ENCODE measurements at places on chromosomes 7 and 10.

GRCh38 chr7:44936322-44936721 is 42.5 kb downstream of the MYO1G start:
- DNase-seq = no peak

GRCh38 chr10:21171197-21171935 is 274.3 kb upstream of the NEBL start:
- DNase-seq = no peak

GRCh38 chr10:31623947-31624346 is 304.7 kb downstream of the ARHGAP12 start:
- no peak for DNase-seq

DNA sequence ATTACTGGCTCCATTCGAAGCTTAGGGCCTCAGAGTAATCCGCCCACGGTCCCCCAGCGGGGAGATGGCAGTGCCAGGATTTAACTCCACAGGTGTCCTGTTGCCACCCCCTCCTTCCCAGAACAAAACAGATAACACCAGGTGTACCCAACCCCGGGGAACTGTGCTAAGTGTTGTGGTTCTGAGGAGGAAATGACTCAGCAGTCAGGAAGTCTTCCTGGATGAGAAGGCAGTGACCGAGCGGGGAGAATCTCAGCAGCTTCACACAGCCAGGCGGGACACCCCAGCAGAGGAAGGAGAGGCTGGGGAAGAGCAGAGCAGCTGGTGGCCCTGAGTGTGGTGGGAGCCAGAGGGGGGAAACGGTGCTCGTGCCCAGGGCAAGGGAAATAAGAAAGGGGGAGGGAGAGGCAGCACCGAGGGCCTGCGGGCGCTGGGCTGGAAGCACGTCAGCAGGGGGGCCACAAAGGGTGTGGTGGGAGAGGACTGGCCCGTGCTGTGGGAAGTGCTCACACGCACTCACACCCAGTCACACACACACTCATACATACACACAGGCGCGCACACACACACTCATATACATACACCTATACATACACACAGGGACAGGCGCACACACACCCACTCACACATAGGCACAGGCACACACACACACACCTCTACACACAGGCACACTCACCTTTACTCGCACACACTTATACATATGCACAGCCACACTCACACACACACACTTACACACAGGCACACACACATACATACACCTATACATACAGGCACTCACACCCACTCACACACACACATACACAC is 59.8 kb upstream of the CHST15 start:
- DNase-seq = no peak

DNA sequence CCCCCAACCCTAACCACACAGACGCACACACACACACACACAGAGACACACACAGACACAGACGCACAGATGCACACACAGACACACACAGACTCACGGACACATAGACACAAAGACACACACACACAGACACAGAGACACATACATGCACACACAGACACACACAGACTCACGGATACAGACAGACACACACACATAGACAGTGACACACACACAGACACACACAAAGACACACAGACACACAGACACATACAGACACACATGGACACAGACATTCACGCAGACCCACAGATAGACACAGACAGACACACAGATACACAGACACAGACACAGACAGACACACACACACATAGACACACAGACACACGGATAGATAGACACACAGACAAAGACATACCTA is 2.1 kb downstream of the CALML5 start:
- no peak for DNase-seq

GRCh38 chr7:23246555-23246954 is at the start of gene GPNMB:
TSS of gene GPNMB (plus strand) at chr7:23246775. CDS start at chr7:23246858, 83 bp downstream.
- no peak for DNase-seq

DNA sequence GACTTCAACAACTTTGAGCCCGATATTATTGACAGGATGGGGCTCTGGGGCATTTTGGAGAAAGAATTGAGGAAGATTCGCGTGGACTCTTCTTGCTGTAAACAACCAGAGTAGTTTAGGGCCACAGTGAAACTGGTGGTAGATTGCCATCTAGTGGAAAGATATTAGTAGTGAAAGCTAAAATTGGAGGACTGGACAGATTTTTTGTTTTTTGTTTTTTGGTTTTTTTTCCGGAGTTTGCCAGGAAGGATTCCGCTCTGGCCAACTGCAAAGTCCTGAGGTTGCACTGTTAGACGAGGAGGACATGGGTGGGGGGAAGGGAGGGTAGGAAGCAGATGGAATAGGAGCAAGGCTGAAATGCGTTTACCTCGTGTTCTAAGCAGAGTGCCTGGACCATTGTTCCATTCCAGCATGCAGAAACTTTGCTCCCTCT is 11.7 kb downstream of the NOBOX start:
- DNase-seq = no peak

DNA sequence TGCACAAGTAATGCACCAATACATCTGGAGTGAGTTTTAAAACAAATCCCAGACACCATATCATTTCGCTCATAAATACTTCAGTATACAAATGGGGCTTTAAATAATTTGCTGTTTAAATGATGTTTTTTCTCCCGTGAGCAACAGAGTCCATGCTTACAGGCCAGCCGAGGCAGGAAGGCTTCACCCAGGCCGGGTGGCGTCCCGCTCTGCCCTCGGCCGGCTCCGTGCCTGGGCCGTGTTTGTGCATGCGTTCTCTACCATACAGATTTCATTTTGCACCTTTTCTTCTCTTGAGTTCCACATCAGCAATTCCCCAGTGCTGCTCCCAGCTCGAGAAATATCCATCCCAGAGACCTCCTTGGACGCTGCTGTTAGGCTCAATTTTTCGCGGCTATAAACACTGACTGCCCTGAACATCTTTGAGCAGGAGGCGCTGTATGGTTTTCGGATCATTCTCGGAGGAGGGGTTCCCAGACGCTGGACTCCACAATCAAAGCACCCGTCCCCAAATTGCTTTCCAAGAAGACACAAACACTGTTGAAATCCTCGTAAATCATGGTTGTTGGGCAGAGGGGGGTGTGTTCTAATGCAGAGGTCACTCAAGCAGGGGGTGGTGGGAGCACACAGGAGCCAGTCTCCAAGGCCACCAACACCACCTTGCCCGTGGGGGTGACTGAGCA is 91.6 kb downstream of the MICALL2 start:
- no peak for DNase-seq

- no peak for DNase-seq
Observed at GRCh38 chr7:75924889-75925288, 9.9 kb downstream of the POR start.

GRCh38 chr7:20364571-20365196 is 34.0 kb downstream of the ITGB8 start:
- no peak for DNase-seq

DNA sequence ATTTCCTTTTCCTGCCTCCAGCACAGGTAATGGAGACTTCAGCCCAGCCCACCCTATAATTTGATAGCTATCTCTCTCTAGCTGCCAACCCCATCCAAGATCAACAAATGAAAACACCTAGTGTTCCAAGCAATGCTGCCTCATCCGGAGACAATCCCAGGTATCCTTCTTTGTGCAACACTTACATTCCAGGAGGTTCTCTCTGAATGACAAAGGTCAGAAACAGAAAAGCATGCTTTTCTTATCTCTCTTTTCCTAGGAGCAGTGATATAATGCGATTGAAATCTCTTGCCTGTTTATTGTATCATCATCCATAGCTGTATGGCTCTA is 699.3 kb downstream of the INHBA start:
- DNase-seq = no peak

DNA sequence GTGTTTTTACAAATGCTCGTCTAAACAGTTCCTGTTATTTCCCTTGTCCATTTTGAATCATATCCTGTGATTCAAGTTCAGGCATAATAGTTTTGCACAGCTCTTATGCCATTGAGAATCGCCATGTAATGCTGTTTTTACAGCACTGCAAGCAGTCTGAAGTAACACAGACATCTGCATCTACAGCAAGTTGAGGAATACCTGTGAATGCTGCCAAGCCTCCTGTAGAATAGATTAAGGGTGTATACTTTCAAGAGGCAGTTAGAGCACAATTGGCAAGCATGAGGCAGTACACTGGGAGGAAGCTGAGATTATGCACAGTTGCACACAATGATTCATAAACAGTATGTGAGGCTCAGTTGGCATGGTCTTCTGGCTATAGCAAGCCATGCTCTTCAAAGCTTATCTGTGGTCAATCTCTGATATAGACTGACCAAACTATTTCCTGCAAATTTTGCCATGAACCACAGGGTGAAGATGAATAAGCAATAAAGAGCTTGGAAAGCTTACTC is 121.9 kb upstream of the AKR1E2 start:
- DNase-seq = no peak

DNA sequence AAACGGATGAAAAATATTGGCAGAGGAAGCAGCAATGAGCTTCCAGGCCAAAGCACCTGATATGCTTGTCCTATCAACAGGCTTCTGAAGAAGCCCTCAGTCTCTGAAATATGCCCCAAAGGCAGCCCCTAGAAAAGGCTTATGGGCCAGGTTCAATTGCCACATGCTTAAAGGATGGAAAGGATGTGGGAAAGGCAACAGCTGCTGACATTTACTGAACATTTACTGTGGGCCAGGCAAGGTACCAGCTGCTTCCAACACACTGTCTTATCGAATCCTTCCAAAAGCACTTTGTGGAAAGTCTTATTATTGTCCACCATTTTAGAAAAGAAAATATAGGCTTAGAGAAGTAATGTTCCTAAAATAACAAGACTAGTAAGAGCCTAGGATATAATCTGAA is 56.5 kb downstream of the DOCK4 start:
- DNase-seq = no peak

GRCh38 chr10:69093933-69094332 is 6.0 kb downstream of the SRGN start:
- no peak for DNase-seq

- DNase-seq = no peak
Observed at GRCh38 chr7:11416641-11417458, 415.1 kb downstream of the THSD7A start.

DNA sequence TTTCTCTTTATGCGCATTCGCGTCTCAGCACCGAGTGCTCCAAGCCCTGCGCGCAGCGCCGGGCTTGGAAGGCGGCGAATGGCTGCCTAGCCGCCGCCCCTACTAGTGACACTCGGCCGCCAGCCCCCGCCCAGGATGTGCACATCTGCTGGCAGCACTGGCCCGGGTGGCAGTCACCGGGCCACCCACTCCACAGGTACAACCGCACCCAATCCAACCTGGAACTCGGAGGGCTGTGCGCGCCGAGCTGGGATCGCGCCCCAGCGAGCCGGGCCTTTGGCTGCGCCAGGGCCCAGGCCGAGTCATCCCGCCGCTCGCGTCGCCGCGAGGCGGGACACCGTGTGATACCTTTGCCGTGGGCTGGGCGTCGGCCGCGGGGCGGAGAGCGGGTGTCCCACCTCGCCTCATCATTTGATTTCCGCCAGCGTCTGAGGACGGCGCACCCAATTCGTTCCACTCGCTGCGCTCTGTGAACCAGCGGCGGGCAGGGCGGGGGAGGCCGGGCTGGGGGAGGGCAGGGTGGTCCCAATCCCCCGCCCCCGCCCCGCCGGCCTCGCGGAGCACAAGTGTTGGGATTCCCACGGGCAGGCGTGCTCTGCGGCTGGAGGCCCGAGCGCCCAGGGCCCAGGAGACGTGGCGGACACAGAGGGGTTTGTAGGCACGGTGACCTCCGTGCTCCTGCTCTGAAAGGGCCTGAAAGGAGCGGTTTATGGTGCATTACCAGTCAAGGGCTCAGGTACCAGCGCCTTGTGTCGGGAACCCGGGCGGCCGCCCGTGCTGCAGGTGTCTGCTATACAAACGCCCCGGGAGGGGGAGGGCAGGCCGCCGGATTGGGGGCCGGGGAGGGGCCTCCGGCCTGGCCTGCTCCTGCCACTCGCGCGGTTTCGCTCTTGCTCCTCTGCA is 17.8 kb upstream of the PTF1A start:
- DNase-seq = no peak

GRCh38 chr10:89805599-89806013 is 104.2 kb downstream of the KIF20B start:
- no peak for DNase-seq

DNA sequence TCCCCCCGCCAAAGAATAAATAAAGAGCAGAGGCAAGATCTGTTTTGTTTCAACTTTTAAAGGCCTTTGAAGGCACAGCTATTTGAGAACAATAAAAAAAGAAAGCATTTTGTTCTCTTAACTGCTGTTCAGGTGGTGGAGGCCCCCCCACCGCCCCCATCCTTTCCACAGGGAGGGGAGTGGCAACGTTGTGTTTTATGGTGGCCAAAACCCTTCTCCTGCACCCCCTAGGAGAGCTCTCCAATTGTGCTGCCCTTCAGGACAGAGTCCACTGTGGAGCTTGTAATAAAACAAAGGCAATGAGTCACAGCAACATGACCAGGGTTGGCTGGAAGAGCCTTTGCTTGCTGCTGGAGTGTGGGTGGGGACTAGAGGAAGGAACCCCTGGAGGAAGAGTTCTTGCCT is 987.9 kb downstream of the KCNMA1 start:
- DNase-seq = no peak

- no peak for DNase-seq
Observed at GRCh38 chr7:155597753-155598140, 46.7 kb upstream of the RBM33 start.

DNA sequence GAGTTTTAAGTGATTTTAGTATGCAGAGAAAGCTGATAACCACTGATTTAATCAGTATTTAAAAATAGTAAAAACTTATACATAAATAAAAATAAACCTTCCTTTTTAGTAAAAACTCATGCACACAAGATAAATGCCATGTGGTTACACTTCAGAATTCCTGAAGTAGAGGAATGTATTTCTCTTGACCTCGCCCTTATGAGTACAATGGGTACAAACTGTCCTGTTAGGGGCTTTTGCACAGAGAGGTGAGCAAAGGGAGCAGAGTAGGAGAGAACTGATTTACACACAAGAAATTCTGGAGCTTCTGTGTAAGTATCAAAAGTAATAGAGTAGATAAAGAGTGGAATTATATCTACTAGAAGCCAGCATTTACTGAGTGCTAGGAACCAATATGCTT is 279.6 kb downstream of the PPP1R3A start:
- no peak for DNase-seq

DNA sequence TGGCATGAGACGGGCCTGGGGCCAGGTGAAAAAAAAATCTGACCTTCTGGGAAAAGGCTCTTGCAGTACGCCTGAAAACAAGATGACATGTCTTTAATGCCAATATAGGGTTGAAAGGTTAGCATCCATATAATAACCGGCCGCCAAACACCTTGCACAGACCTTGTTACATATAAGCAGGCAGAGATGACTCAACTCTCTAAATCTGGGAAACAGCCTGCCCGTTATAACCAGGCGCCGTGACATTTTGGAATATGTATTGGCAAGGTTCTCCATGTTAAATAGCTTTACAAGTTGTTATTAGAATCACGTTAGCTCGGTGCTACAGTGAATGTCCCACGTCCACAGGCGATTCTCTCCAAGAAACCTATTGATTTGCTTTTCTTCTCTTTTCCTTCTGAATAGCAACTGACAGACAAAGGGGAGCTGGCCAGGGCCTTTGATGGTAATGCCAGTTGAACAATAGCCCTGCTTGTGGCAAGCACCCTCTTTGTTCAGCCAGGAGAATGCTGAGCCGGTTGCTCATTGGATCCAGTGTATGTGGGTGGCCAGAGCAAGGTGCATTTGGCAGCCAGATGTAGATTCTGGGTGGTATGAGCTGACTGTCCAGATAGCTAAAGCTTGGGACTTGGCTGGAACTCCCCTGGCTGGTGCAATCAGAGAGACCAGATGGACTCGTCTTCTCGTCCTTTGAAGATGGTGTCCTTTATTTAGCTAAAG is 80.1 kb upstream of the AUTS2 start:
- no peak for DNase-seq
